ENCODE measurements at places on chromosomes 7 and 10. TPM values are rescaled to one million over a fixed set of nuclear protein-coding genes. Genes with fewer than 3 reads are reported as not detected.

DNA sequence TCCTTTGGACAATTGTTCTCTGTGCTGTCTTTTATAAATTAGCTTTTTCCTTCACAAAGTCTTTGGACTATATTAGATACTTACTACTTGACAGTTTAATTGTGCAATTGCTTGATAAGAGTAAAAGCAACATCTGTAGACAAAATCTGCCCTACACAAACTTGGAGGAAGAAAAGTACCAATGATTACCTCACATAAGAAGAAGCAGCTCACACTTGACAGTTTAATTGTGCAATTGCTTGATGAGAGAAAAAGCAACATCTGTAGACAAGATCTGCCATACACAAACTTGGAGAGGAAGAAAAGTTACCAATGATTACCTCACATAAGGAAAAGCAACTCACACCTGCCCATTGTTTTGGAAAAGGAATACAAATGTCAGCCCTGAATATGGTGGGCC, 17.1 kb upstream of the SCIN start:
- no peaks in the 10 kb centered on the region for H3K4me1 ChIP-seq
- DNase-seq: no peak
- H3K27me3 ChIP-seq: peaks cover 5% of the 10 kb centered on the region
- H3K27ac ChIP-seq: no peak overlapping the region
- peaks cover 2% of the 10 kb centered on the region for H3K36me3 ChIP-seq

DNA sequence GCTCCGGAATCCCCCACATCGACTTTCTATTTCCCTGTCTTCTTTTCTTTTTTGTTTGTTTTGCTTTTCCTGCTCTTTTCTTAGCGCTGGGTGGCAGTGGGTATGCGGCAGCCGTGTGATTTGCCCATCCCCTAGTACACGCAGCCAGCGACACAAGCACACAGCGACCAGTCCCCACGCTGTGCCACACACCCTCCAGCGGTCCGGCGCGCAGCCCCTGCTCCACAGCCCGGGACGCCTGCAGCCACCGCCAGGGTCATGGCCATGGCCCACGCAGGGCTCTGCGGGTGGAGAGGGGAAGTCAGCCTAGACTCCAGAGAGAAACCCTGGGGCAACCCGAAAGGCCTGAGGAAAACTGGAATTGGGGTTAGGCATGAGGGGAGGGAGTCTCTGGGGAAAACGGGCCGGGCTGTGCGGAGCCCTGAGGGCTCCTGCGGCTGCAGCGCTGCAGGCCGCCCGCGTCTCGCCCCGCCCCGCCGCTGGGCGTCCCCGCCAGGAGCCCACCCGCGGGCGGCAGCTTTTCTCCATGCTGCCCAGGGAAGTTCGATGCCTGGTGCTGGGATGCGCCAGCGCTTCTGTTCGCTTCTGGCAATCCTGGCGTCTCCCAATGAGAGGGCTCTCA, 2.5 kb downstream of the CHRM2 start:
- DNase-seq: no peak
- no peak overlapping the region for H3K4me3 ChIP-seq
- peaks cover 4% of the 10 kb centered on the region for H3K36me3 ChIP-seq
- no peak overlapping the region for H3K27ac ChIP-seq
- H3K27me3 ChIP-seq: peaks cover 32% of the 10 kb centered on the region
- peaks cover 7% of the 10 kb centered on the region for H3K4me1 ChIP-seq

- peak; percentile 6 for DNase-seq
- no peak overlapping the region for H3K27ac ChIP-seq
Measured at GRCh38 chr7:3955751-3956696, 655.0 kb downstream of the SDK1 start.

GRCh38 chr10:116960066-116960776, 44.8 kb downstream of the SHTN1 start:
- DNase-seq: no peak
- H3K27ac ChIP-seq: no peak overlapping the region
- H3K27me3 ChIP-seq: no peaks in the 10 kb centered on the region
- no peak overlapping the region for H3K4me3 ChIP-seq
- H3K4me1 ChIP-seq: no peaks in the 10 kb centered on the region
- no peaks in the 10 kb centered on the region for H3K36me3 ChIP-seq

DNA sequence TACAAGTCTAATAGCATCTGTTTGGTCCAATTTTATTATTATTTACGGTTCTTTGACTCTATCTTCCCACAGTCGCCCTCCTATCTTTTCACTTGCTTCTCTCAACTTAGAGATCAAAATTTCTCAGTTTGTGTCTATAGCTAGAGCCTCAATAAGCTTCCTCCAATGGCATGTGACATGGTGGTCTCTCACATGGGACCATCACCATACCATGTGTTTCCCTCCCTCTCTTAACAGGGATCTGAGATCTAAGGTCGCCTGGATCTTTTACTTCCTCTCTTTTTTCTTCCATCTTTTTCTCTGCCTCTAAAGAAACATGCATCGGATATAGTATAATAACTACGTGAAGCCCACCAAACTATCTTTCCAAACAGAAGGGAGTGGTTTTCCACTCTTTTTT, 1.8 kb downstream of the PKD2L1 start:
- no peak overlapping the region for H3K4me3 ChIP-seq
- H3K27me3 ChIP-seq: peaks cover 6% of the 10 kb centered on the region
- no peaks in the 10 kb centered on the region for H3K36me3 ChIP-seq
- H3K27ac ChIP-seq: no peak overlapping the region
- peaks cover 17% of the 10 kb centered on the region for H3K4me1 ChIP-seq
- no peak for DNase-seq

- H3K4me3 ChIP-seq: no peak overlapping the region
- no peaks in the 10 kb centered on the region for H3K4me1 ChIP-seq
- no peak for DNase-seq
Measured at GRCh38 chr10:107589081-107589480, 424.6 kb upstream of the SORCS1 start.

- H3K4me1 ChIP-seq: no peaks in the 10 kb centered on the region
- no peak overlapping the region for H3K27ac ChIP-seq
- no peaks in the 10 kb centered on the region for H3K36me3 ChIP-seq
Measured at GRCh38 chr7:68216051-68216450, 1219.4 kb downstream of the TYW1 start.

GRCh38 chr10:119655566-119656001, 4.4 kb downstream of the BAG3 start:
- DNase-seq: peak; percentile 63
- H3K4me1 ChIP-seq: peaks cover 60% of the 10 kb centered on the region

GRCh38 chr10:37748170-37748569, 109.2 kb downstream of the ZNF248 start:
- H3K27me3 ChIP-seq: no peaks in the 10 kb centered on the region
- H3K36me3 ChIP-seq: peaks cover 3% of the 10 kb centered on the region
- H3K4me3 ChIP-seq: no peak overlapping the region
- DNase-seq: no peak
- H3K27ac ChIP-seq: no peak overlapping the region

DNA sequence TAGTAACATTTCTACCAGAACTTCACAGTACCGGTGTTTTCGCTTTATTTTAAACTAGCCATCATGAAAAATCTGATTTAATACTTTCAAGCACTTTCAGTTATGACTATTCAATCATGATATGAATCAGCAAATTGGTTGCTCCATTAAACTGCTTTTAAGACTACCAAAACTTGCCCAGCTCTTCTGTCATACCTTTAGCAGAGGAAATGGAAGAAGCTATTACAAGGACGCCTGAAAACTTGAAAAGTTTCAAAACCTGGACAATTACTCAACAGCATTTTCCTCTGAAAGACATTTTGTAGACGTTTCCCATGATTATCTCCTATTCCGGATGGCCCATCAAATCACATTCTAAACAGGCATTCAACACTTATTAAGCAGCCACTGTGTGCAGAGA, 2.0 kb downstream of the JAZF1 start:
- DNase-seq: no peak
- peaks cover 24% of the 10 kb centered on the region for H3K4me1 ChIP-seq
- H3K36me3 ChIP-seq: peaks cover 3% of the 10 kb centered on the region
- H3K27ac ChIP-seq: peak overlapping the region; percentile 83
- peak overlapping the region; percentile 52 for H3K4me3 ChIP-seq
- peaks cover 12% of the 10 kb centered on the region for H3K27me3 ChIP-seq

DNA sequence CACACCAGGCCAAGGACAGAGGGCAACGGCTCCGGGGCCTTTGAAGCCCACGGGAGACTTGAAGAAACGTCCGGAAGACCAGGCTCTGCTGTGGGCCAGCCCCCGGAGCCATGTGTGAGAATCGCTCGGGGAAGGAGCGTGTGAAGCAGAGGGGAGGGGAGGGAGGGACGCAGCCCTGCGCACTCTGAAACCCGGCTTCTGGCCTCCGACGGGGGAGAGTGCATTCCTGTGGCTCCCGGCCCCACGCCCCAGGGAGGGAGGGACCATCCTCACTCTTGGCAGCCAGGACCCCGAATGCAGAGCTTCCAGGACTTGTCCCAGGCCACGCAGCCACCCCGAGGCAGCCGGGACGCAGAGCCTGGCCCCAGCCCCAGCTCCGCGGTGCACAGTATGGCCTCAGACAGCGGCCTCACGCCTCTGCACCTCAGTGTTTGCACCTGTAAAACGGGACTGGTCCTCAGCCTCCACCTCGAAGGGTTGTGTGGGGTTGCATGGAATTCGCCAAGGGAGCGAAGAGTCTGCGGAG, 67.4 kb downstream of the PDGFA start:
- H3K27me3 ChIP-seq: no peaks in the 10 kb centered on the region
- H3K4me1 ChIP-seq: peaks cover 12% of the 10 kb centered on the region
- H3K36me3 ChIP-seq: no peaks in the 10 kb centered on the region

GRCh38 chr7:143395187-143396149, 13.2 kb downstream of the EPHA1 start:
- no peaks in the 10 kb centered on the region for H3K27me3 ChIP-seq
- no peak for DNase-seq
- H3K36me3 ChIP-seq: no peaks in the 10 kb centered on the region

- no peaks in the 10 kb centered on the region for H3K27me3 ChIP-seq
- H3K36me3 ChIP-seq: no peaks in the 10 kb centered on the region
- peaks cover 98% of the 10 kb centered on the region for H3K4me1 ChIP-seq
Measured at GRCh38 chr10:33136271-33136670, 178.2 kb upstream of the ITGB1 start.

DNA sequence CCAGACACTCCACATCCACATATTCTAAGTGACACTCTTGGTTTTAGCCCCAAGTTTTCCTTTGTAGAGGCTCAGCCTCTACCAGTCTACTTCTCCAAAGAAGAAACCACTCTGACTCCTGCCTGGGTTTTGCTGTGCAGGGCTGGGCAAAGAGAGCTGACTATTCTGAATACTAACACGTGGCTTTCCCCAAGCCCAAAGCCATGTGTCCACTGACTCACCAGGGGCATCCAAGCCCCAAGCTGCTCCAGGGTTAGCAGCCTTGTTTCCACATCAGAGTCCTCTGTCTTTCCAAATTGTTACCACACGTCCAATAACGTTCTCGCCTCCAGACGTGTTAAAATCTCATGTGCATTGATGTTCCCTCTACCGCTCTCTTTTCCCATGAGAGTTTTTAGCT, 8.7 kb downstream of the GALNTL5 start:
- no peak overlapping the region for H3K27ac ChIP-seq
- no peak for DNase-seq
- no peaks in the 10 kb centered on the region for H3K36me3 ChIP-seq
- no peak overlapping the region for H3K4me3 ChIP-seq

DNA sequence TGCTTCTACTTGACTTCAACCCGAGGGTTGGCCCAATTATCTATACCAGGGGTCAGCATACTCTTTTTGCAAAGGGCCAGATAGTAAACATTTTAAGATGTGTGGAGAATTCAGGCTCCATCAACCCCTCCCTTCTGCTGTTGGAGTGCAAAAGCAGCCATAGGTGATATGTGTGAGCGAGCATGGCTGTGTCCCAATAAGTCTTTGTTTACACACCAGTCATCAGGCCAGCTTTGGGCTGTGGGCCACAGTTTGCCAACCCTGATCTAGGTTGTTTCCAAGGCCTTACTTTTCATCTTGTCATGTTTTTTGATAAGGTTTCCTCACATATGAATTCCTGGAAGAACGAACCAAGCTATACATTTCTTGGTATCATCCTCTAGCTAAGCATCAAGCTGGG, 136.9 kb upstream of the VIPR2 start:
- H3K4me1 ChIP-seq: no peaks in the 10 kb centered on the region
- H3K4me3 ChIP-seq: no peak overlapping the region
- peaks cover 4% of the 10 kb centered on the region for H3K36me3 ChIP-seq
- H3K27ac ChIP-seq: no peak overlapping the region
- peaks cover 36% of the 10 kb centered on the region for H3K27me3 ChIP-seq
- DNase-seq: no peak

GRCh38 chr10:124921261-124921660, 20.7 kb upstream of the ZRANB1 start:
- no peak overlapping the region for H3K4me3 ChIP-seq
- peaks cover 35% of the 10 kb centered on the region for H3K4me1 ChIP-seq
- no peak for DNase-seq
- H3K36me3 ChIP-seq: peaks cover 2% of the 10 kb centered on the region
- H3K27me3 ChIP-seq: no peaks in the 10 kb centered on the region

GRCh38 chr10:125002423-125003145, 60.7 kb downstream of the ZRANB1 start:
- no peak for DNase-seq
- no peaks in the 10 kb centered on the region for H3K4me1 ChIP-seq
- H3K27me3 ChIP-seq: no peaks in the 10 kb centered on the region

DNA sequence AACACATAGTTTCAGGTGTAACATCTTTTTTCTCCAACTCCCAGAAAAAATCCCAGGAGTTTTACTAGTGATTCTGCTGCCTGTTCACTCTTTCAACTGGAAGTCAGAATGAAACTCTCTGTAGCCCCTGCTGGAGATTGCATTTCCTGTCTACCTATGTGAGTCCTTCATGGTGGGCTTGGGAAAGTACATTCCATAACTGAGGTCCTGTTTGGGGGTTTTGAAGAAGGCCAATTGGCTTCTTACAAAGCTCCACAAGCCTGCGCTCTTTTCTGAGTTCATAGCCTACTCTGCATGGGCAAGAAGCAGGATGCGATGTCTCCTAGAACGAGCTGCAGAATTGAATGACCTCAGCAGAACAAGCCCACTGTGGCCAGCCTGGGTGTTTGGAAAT, 86.7 kb downstream of the LYZL2 start:
- H3K4me1 ChIP-seq: peaks cover 17% of the 10 kb centered on the region
- H3K4me3 ChIP-seq: no peak overlapping the region
- no peak overlapping the region for H3K27ac ChIP-seq
- H3K27me3 ChIP-seq: peaks cover 7% of the 10 kb centered on the region
- no peak for DNase-seq

GRCh38 chr10:104577861-104578521, 63.1 kb upstream of the SORCS3 start:
- H3K4me3 ChIP-seq: no peak overlapping the region
- no peaks in the 10 kb centered on the region for H3K36me3 ChIP-seq
- DNase-seq: no peak
- peaks cover 7% of the 10 kb centered on the region for H3K4me1 ChIP-seq
- H3K27me3 ChIP-seq: peaks cover 14% of the 10 kb centered on the region
- no peak overlapping the region for H3K27ac ChIP-seq

GRCh38 chr10:78458983-78459638, 425.4 kb downstream of the RPS24 start:
- H3K36me3 ChIP-seq: no peaks in the 10 kb centered on the region
- DNase-seq: no peak
- H3K27ac ChIP-seq: no peak overlapping the region
- H3K4me1 ChIP-seq: no peaks in the 10 kb centered on the region
- no peak overlapping the region for H3K4me3 ChIP-seq
- H3K27me3 ChIP-seq: peaks cover 8% of the 10 kb centered on the region

The GNAT3 gene
- not detected for total RNA-seq

The ERCC6 gene
- total RNA-seq: 33.6 TPM

The LRRN3 gene
- total RNA-seq: 15.3 TPM

The MYOZ1 gene
- not detected for total RNA-seq

The MSMB gene
- total RNA-seq: not detected

The EVX1 gene
- 0.07 TPM for total RNA-seq

The RBM28 gene
- 52.3 TPM for total RNA-seq

The ZNF467 gene
- 0.53 TPM for total RNA-seq

All from activated T-cell treated with anti-CD3 and anti-CD28 coated beads, Interleukin-2, amount 50 U/mL, for 72 hours (primary cell).